T-cell (primary cell): ENCODE measurements at places on chromosomes 13 and 19. TPM values are rescaled to one million over a fixed set of nuclear protein-coding genes. Genes with fewer than 3 reads are reported as not detected.

DNA sequence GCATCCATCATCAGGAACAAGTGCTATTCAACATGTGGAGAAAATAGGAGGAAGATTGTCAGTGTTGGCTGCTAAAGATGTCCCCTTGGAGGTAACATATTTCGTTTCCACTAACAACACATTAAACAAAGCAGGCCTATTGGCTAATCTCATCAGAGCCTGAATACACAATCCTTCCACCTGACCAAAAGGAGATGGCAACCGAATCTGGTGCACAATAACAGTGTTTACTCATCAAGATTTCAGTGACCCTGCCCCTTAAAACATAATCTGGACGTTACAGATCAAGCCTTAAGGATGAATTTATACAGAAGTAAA, 582.5 kb downstream of the EFNB2 start:
- no peaks in the 10 kb centered on the region for H3K36me3 ChIP-seq
- no peak overlapping the region for H3K27ac ChIP-seq
- no peak for DNase-seq
- H3K27me3 ChIP-seq, result no peaks in the 10 kb centered on the region
- no peak overlapping the region for H3K4me3 ChIP-seq

DNA sequence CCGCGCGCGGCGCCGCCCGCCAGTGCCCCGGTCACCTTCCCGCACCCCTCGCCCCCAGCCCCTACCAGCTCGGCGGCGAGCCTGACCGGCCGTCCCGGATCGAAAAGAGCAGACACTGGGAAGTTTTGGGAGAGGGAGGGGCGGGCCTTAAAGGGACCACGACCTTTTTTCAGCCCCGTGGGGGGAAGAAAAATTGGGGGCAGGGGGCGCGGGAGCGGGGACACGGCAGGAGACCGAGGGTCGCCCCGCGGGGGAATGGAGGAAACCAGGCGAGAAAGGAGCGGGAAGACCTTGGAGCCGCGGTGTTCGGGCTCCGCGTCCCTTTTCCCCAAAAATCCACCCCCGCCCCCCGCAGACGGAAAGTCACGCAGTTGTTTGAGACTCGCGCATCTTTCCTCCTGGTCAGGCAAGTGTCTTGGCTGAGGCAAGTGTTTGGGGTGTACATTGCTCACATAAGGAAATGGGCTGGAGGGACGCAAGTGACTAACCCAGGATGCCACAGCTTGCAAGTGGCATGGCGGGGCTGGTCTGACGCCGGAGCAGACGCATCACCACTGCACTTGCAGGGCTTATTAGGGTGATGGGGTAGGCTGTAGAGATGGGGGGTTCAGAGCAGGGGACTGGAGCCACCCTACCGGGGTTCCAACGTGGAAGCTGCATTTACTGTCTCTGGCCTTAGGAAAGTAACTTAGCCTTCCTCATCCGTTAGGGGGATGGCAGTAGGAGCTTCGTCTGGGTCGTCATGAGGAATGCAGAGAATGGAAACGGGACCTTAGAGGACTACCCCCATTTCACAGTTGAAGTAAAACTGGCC, 2.7 kb upstream of the HNRNPL start:
- no peaks in the 10 kb centered on the region for H3K27me3 ChIP-seq
- DNase-seq, result peak; percentile 54
- peaks cover 11% of the 10 kb centered on the region for H3K36me3 ChIP-seq
- peak overlapping the region; percentile 92 for H3K27ac ChIP-seq
- peak overlapping the region; percentile 86 for H3K4me3 ChIP-seq

GRCh38 chr13:78198821-78199220, 280.2 kb upstream of the EDNRB start:
- no peaks in the 10 kb centered on the region for H3K4me1 ChIP-seq
- no peak overlapping the region for H3K27ac ChIP-seq
- H3K4me3 ChIP-seq, result no peak overlapping the region
- DNase-seq, result no peak
- H3K27me3 ChIP-seq, result no peaks in the 10 kb centered on the region

BEST2 gene
- total RNA-seq, result 0.16 TPM

DNA sequence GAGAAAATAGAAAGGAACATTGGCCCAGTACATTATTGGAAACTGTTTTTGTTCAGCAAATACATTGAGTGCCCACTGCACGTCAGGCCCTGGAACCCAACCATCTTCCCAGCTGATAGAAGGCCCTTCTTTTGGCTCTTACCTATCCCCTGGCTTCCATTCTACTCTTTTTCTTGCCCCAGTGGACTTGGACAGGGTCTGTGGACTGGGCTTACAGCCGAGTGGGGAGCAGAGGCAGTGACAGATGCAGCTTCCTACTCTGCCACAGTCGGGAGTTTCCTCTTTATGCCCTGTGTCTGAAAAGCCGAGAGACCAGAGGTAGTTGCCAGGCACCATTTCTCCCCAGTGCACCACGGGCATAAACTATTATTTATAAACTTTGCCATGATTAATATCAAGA, 70.4 kb downstream of the ARHGAP35 start:
- H3K27ac ChIP-seq, result peak overlapping the region; percentile 13
- no peaks in the 10 kb centered on the region for H3K27me3 ChIP-seq
- H3K4me3 ChIP-seq, result no peak overlapping the region
- DNase-seq, result no peak
- peaks cover 46% of the 10 kb centered on the region for H3K4me1 ChIP-seq

CGB1 gene
- total RNA-seq, result not detected

- H3K27ac ChIP-seq, result no peak overlapping the region
- H3K36me3 ChIP-seq, result no peaks in the 10 kb centered on the region
- no peaks in the 10 kb centered on the region for H3K4me1 ChIP-seq
- no peak overlapping the region for H3K4me3 ChIP-seq
- DNase-seq, result no peak
These were observed 79.4 kb upstream of the ZNF507 start for GRCh38 chr19:32265995-32266394.

ZNF534 gene
- not detected for total RNA-seq

DNA sequence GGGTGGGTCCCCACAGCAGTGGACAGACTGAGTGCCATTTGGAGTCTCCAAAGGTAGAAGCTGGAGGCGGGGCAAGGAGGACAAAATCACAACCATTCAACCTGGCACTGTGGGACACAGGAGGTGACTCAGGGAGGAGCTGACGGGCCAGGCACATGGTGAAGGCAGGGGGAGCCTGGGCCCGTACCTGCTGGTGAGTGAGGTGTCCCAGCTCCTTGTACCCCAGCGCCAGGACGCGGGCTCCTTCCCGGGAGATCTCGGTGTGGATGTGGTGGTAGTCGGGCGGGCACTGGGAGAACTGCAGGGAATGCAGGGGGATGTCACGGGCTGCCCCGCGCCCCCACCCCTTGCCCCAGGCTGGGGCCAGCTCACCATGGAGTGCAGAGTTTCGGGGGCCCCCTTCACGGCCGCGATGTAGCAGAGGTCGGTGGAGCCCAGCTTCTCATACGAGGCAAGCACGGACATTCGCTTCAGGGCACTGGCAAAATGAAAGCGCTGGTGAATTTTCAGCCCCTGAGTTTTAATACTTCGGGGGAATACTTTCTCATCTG, 9.8 kb downstream of the ATP13A1 start:
- no peak for DNase-seq
- no peak overlapping the region for H3K27ac ChIP-seq
- H3K4me1 ChIP-seq, result no peaks in the 10 kb centered on the region
- H3K27me3 ChIP-seq, result no peaks in the 10 kb centered on the region

GRCh38 chr19:1774989-1775772, 21.9 kb downstream of the ONECUT3 start:
- no peak overlapping the region for H3K27ac ChIP-seq
- peaks cover 10% of the 10 kb centered on the region for H3K4me1 ChIP-seq
- peaks cover 9% of the 10 kb centered on the region for H3K27me3 ChIP-seq
- no peak for DNase-seq
- no peak overlapping the region for H3K4me3 ChIP-seq

TNFSF9 gene
- 1.6 TPM for total RNA-seq

- H3K4me1 ChIP-seq, result peaks cover 9% of the 10 kb centered on the region
- peaks cover 23% of the 10 kb centered on the region for H3K36me3 ChIP-seq
These were observed 15.0 kb downstream of the MYO9B start for GRCh38 chr19:17090583-17090982.

DNA sequence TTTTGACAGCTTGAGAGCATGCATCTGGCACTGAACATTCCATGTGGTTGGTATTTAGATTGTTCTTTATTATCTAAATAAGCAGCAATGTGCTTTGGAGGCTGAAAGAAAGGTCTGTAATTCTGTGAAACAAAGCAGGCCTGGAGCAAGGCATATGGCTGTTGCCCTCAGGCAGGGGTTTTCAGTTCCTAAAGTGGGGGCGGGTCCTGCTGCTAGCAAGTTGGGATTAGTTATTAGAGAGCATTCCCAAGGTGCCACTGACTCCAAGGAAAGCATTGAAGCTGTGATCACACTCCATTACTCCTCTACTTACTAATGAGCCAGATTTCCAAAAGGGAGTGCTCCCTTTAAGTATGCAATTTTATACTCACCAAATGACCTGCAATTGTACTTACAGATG, 432.2 kb downstream of the OLFM4 start:
- H3K27ac ChIP-seq, result no peak overlapping the region
- no peaks in the 10 kb centered on the region for H3K36me3 ChIP-seq
- no peaks in the 10 kb centered on the region for H3K27me3 ChIP-seq
- no peaks in the 10 kb centered on the region for H3K4me1 ChIP-seq
- no peak for DNase-seq

FPR1 gene
- total RNA-seq, result not detected

ZNF98 gene
- total RNA-seq, result not detected

- H3K4me1 ChIP-seq, result no peaks in the 10 kb centered on the region
- no peaks in the 10 kb centered on the region for H3K36me3 ChIP-seq
- no peak overlapping the region for H3K4me3 ChIP-seq
- H3K27ac ChIP-seq, result no peak overlapping the region
These were observed 215.1 kb downstream of the SHISA2 start for GRCh38 chr13:25836574-25837336.

CEBPA gene
- total RNA-seq, result 2.1 TPM

DNA sequence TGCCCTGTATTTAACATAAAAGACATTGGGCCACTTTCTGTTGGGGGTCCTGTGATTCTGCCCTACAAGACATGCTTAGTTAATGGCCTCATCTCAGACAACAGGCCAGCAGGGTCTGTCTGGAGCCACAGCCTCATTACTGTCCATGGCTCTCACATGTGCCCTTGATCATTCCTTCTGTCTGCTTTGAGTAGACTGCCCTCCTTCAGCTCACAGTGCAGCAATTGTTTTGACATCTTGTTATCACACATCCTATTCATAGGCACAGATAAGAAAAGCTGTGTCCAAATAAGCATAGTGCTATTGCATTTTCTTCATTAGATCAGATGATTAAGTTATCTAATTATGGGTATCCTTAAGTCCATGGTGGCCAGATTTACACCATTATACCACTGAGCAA, 127.9 kb downstream of the KCTD12 start:
- H3K36me3 ChIP-seq, result no peaks in the 10 kb centered on the region
- DNase-seq, result no peak
- no peaks in the 10 kb centered on the region for H3K4me1 ChIP-seq

GPR18 gene
- 26.7 TPM for total RNA-seq

ATP4B gene
- total RNA-seq, result not detected

ZSCAN4 gene
- total RNA-seq, result not detected
